ENCODE measurements at places on chromosomes 13 and 19.

- no peak for DNase-seq
These were observed 780 bp downstream of the CD177 start for GRCh38 chr19:43354305-43354627.

DNA sequence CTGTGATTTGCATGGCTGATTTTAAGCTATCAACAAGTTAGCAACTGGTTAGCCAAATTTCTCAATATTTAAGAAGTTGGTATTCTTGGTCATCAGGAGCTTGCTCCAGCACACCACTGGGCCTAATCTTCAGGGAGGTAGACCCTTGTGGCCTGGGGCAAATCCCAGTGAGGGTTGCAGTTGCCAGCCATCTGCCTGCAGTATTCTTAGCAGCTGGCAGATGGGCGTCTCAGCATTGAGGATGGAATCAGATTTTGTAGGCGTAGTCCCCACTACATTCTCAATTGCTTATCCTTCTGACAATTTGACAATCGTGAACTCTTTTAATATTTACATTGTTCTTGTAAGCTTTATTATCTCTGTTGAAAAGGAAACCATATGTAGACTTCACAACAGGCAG lies 1266.2 kb downstream of the SLITRK5 start:
- DNase-seq, result no peak

DNA sequence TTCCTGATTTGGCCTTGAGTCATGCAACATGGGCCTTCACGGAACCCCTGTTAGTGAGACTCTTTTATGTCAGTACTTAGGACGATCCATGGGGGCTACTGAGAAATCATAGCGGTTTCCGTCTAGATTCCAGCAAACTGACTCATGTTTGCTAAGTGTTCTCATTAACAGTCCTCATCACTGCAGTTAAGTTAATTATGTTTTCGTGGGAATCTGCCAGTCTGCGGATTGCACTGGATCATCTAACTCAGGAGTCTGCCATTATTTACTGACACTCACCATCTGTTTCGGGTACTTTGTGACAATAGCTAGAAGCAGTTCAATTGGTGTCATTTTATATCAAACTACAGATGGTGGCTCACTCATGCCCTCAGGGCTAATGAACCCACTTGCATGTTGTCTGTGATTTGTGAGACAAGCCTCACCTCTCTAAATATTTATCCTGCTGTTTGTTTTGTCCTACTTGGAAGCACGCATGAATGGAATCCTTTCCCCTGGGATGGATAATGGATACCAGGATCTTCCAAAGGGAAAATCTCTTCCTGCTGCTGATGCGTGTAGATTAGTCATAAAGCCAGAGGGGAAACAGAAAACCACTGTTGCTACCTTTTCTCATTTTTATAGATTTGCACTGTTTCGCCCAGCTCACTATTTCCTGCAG lies 61.8 kb downstream of the RAB20 start:
- peak; percentile 94 for DNase-seq

DNA sequence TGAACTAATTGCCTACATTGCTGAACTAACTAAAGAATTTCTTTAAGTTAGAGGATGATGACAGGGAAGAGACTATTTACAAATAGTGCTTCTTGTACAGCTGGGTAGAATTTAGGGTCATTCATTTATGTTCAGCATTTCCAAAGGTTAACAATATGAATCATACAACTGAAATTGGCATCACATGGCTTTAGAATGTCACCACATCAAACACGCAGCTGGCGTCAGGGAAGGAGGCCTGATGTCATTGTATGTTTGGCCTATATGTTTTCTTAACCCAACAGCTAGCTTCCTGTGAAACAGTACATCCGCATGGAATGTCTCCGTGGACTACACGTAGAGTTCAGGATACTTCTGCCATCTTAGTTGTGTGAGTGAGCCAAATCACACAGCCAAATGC lies 99.0 kb upstream of the TNFSF11 start:
- DNase-seq, result no peak

- DNase-seq, result peak; percentile 44
These were observed 2.3 kb upstream of the ZNRF4 start for GRCh38 chr19:5452594-5453565.

- no peak for DNase-seq
These were observed 131.7 kb downstream of the ATP11A start for GRCh38 chr13:112821340-112822055.

DNA sequence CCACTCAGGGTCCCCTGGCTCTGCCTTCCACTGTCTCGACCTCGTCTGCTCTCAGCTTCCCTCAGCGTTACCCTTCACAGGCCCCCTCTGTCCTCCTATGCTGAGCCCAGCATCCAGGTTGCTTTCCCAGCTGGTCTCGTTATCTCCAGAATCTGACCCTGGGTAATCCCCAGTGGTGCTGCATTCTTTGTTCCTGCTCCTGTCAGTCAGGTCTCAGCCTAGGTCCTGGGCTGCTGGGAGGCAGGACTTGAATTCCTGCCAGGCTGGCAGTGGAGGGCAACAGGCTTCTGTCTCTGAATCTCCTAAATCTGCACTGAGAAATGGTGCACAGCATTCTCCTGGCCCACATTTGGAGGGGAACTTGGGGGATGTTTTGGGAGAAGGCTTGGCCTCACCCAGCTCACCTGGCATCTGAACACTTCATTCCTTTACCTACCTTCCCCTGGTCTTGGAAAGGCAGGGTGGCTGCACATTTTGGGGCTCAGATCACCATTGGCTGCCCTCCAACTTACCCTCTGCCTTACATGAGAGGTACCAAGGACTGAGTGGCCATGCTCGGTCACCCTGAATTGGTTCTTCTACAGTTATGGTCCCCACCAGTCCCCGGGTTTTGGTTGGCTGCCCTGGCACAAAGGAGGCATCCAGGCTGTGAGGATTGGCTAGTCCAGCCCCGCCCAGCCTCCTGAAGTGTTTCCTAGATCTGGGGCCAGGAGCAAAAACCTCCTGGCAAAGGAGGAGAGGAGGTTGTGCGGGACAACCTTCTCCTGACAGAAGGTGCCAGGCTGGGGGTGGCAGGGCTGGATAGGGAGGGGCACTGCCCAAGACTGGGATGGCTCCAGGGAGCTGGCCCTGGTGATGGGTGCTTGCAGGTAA lies at the start of gene CYP4F8:
TSS of gene CYP4F8 (plus strand) at position 712 of the 873 bp plus-strand sequence. CDS start 399 bp downstream, outside the sequence.
- no peak for DNase-seq

GRCh38 chr19:46126086-46126580 lies 1.6 kb upstream of the IGFL3 start:
- DNase-seq, result no peak

DNA sequence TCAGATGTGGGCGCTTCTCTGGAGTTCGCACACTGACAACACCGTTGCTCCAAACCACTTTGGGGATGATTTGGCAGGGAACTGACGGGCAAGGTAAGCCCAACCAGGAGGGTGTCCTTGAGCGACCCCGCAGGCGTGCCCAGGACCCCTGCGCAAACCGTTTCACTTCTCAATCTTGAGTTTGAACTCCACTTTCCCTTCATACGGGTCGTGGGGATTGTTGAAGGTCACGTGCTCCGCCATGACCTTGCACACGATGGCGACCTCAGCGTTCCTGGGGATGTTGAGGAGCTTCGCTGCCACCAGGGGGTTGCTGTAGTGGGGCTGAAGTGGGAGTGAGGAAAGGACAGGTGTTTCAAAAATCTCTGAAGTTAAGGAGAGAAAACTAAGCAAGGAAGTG lies 8.8 kb downstream of the ATP4B start:
- DNase-seq, result no peak

DNA sequence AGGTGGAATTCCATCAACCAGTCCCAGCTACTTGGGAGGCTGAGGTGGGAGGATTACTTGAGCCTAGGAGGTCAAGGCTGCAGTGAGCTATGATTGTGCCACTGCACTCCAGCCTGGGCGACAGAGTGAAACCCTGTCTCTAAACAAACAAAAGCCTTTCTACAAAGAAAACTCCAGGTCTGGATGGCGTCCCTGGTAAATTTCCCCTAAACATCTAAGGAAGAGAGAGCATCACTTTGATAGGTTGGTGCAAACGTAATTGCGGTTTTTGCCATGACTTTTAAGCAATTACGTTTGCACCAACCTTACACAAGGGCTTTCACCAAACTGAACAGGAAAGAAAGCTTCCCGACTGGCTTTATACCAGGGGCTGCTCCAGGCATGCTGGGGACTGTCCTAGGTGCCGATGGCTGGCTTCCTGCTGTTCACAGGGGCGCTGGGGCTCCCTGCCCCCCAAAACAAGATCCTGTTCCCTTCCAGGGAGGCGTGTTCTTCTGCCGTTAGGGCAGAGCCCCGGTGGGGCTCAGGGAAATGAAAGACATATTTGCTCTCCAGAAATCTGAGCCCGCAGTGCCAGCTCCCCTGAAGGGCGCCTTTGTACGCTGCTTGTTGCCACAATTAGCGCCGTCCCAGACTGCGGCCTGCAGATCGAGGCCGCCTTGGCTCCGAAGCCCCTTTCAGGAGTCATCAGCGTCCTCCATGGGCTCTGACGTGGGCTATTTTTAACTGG lies 38.7 kb upstream of the KLF2 start:
- DNase-seq, result no peak

Measured in ELR (cell line).